ENCODE measurements at places on chromosomes 3 and 15.

GRCh38 chr3:64708456-64708855 lies 20.7 kb upstream of the ADAMTS9 start:
- DNase-seq: no peak

DNA sequence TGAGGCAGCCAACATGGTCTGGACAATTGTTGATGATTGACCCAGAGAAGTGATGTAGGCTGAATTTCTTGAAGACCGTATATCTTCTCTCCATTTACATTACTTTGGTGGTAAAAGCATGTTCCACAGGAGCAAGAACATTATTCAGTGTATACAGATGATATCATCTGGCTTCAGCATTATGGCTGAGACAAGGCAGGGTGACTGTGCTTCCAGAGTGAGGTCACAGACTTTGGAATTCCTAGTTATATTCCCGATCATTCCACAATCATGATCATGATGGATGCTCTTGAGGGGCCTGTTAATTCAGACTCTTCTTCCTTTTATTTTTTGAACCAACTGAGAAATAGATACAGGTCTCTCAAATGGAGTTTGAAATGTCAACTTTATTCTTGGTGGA lies 19.0 kb downstream of the PLS1 start:
- no peak for DNase-seq

GRCh38 chr3:55402886-55403609 lies 84.1 kb downstream of the WNT5A start:
- DNase-seq: no peak

GRCh38 chr15:71115567-71116351 lies 488 bp downstream of the THSD4 start:
- DNase-seq: no peak

DNA sequence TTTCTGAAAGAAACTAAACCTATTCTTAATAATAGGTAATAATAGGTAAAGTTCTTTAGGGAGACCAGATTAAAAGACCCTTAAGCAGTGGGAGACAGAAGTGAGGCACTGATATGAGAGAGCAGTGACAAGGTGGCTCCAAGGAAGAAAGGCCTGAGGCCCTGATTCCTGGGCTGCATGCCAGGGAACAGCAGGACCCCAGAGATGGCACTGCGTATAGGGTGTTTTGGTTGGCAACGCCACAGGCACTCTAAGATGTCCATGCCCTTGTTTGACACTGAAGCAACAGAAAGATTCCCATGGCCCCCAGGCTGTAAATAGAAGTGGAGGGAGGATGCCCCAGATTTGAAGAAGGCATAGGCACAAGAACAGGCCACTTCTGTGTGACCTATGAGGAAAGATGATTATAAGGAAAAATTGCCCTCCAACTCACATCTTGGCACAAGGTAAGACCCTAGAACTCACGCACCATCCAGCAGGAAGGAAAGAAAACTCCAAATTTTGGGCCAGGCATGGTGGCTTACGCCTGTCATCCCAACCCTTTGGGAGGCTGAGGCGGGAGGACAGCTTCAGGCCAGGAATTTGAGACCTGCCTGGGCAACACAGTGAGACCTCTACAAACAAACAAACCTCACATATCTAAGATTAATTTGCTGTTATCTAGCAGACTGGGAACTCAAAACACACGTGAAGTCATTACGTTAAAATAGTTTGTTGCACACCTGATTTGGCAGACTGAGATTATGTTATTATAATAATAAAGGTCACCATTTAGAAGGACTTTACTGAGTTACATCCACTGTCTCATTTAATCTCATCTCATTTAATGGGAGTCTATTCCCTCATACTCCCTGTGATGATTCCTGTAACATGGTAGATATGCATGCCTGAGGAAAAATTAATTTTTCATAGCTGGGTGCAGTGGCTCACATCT lies 10.5 kb upstream of the BLM start:
- no peak for DNase-seq

Measured in stimulated activated CD4-positive, alpha-beta T cell treated with anti-CD3 and anti-CD28 coated beads, Interleukin-1b, Interleukin-23, amount 100 ng/mL, for 1 hour (primary cell).